ENCODE measurements at places on chromosomes 3 and 15.

DNA sequence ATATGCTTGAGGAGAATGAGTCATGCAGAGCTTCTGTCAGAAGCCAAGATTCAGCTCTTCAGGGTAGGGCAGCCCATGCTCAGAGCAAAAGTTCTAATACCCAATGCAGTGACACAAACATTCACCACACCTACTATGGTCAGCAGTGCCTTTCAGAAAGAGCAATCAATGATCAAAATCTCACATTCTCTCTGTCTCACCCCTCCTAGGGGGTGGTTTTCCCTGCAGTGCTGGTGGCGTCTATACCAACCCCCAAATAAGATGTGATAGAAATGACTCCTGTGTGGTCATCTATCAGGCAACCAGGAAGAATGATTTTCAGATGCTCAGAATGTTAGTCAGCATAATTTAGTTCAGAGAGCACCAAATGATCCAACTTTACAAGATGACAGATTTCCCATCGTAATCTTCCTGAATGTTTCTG, 385.3 kb downstream of the NTRK3 start:
- DNase-seq = no peak

GRCh38 chr15:58521293-58521991, 89.7 kb downstream of the LIPC start:
- no peak for DNase-seq

DNA sequence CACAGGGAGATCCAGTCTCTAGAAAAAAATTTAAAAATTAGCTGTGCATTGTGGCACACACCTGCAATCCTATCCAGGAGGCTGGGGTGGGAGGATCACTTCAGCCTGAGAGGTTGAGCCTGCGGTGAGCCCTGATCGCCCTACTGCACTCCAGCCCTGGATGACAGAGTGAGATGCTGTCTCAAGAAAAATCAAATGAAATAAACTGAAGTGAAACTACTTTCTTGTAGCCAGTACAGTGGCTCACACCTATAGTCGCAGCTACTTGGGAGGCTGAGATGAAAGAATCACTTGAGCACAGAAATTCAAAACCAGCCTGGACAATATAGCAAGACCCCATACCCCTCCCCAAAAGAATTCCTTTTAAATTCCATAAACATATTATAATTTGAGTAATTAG, 35.4 kb downstream of the SMARCC1 start:
- DNase-seq = no peak

DNA sequence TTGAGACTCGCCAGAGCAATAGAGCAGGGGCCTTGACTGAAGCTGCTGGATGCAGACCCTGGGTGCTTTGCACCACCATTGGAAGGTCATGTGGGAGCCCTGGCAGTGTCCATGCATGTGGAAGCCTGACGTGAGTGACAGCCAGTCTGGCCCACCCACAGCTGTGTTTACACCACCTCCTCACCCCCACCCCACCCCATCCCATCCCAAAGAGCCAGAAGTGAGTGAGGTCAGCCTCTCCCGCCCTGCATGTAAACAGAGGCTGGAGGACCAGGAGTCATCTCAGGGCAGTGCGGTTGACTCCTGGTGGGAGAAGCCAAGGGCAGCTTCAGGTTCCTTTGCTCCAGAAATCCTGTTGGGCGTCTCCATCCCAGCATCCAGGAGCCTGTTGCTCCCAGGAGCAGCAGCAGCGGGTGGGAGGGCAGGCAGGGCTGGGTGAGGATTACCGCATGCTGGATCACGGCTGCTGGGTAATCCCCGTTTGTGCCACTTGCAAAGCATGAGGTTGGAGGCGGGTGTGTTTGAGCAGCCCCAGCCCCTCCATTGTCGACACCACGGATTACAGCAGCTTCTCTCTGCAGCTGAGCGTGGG, 44.6 kb downstream of the CORO2B start:
- no peak for DNase-seq

DNA sequence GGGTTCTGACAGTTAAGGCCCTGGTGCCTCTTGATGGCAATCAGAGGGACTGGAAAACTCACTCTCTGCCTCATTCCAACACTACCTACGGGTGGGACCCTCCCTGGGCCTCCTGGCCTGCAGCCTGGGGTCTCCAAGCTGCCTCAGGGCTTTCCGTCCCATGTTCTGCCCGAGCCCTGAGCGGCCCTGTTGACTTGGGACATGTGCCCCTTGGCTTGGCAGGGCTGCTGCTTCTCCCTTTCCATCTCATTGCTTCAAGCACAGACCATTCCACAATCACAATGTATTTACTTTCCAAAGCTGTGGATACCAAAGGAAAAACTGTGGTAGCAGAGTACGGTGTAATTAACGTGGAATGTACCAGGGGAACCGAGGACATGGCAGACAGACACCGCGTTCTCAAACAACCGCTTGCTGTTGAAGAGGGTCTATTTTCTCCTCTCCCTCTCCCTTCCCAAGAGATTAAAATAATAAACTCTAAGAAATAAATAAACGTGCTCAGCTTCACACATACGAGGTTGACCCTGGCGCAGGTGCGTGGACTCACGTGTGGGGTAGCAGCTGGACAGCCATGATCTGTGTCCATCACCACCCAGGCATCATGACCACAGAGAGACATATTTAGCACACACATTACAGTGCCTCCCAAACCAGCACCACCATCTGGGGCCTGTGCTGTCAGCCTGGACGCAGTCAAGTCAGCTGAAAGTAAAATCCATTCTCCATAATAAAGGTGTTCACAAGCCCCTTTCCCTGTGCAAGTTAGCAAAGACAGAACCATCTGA, 172.0 kb downstream of the XXYLT1 start:
- no peak for DNase-seq

GRCh38 chr15:74134387-74135027, 4.1 kb downstream of the ISLR2 start:
- no peak for DNase-seq

DNA sequence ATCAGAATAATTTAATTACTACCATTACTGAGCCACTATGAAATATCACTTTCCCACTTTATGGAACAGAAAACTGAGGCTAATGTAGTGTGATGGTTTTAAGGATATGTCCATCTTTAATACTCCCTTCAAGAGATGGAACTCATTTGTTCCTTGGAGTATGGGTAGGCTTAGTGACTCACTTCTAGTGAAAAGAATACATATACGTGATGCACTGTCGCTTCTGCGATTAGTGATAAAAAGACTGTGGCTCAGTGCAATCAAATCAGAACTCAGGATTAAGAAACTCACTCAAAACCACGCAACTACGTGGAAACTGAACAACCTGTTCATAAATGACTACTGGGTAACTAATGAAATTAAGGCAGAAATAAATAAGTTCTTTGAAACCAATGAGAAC, 216.6 kb downstream of the SUCLG2 start:
- no peak for DNase-seq

GRCh38 chr15:75213768-75214221, 12.1 kb downstream of the C15orf39 start:
- no peak for DNase-seq

GRCh38 chr3:177590826-177591225, 393.5 kb upstream of the TBL1XR1 start:
- DNase-seq = no peak

DNA sequence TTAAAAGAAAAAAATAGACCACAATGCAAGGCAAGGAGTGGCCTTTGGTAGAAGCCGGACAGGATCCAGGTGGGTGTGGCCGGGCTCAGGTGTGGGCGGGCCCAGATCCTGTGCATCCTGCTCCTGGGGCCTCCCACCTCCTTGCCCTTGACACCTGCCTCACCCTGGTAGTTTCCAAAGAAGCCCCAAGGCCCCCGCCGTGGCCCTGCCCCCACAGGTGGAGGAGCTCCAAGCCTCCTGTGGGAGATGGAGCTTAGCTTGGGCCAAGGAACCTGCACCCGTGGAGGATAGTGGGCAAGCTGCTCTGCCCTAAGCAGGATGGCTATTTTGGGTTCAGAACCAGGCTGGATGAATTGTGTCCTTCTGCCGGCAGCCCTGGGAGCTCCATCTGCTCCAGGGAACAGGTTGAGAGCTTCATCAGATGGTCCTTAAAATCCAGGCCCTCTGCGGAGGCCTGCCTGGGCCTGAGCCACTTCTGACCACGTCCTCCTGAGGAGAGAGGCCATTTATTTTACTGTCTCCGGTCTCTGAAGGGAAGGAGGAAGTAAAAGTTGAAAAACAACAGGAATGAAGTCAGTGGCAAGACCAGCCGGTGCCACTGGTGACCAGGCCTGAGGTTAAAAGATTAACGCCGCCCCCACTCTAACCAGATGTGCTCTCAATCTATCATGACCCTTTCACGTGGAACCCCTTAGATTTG, 53.9 kb upstream of the KLF13 start:
- DNase-seq = no peak

GRCh38 chr3:117600666-117601065, 891.1 kb downstream of the TUSC7 start:
- DNase-seq = no peak
